ENCODE measurements at places on chromosomes 1 and 21. TPM values are rescaled to one million over a fixed set of nuclear protein-coding genes. Genes with fewer than 3 reads are reported as not detected.
A peak's percentile ranks its signal among the peaks of the same experiment; 100 is the strongest.

GRCh38 chr1:116257341-116257767 lies 115.7 kb upstream of the ATP1A1 start:
- H3K27ac ChIP-seq = no peak overlapping the region
- no peaks in the 10 kb centered on the region for H3K4me1 ChIP-seq

GRCh38 chr1:167344615-167345385 lies 124.1 kb downstream of the POU2F1 start:
- no peaks in the 10 kb centered on the region for H3K27me3 ChIP-seq
- no peak overlapping the region for H3K27ac ChIP-seq
- no peak for DNase-seq
- no peaks in the 10 kb centered on the region for H3K4me1 ChIP-seq

DNA sequence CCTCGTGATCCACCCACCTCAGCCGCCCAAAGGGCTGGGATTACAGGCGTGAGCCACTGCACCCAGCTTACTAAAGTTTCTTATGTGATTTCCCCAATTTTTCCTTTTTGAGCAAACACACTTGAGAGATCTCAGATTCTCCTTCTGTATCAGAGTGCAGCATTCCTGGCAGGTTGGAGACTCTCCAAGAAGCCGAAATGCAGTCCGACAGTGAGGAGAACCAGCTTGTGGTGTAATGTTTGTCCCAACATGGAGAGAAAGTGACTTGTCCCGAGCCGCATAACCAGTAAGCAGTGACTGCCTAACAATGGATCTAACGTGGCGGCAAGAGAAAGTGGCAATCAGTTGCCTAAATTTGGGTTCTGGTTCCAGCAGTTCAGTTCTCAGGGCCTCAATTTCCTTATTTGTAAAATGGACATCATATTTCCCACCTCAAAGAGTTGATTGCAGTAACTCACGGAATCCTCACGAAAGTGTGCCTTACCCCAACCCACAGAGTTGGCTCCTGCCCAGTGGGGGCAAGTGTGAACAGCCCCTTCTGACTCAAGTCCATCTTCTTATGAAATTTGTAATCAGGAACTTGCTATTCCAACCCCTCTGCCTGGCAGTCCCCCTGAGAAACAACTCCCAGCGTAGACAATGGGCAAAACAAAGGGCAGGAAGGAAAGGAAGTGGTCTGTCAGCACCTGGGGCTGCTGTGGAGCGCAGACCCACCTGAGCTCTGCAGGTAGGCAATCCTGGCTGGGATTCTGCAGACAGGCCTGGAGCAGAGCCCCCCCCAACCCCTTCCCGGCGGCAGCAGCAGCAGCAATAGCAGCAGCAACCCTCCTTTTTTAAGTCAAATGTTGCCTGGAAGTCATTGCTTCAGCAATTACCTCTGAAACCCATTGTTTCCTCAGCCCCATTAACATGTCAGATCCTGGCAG lies 223.6 kb upstream of the POU3F1 start:
- H3K4me3 ChIP-seq = no peak overlapping the region
- no peak overlapping the region for H3K27ac ChIP-seq
- no peaks in the 10 kb centered on the region for H3K36me3 ChIP-seq
- no peaks in the 10 kb centered on the region for H3K27me3 ChIP-seq
- DNase-seq = no peak

GRCh38 chr1:212166644-212167043 lies 118.6 kb upstream of the PPP2R5A start:
- no peak overlapping the region for H3K4me3 ChIP-seq
- H3K27ac ChIP-seq = no peak overlapping the region
- peaks cover 4% of the 10 kb centered on the region for H3K4me1 ChIP-seq
- no peaks in the 10 kb centered on the region for H3K27me3 ChIP-seq
- DNase-seq = no peak

GRCh38 chr1:114737314-114737849 lies 20.4 kb downstream of the CSDE1 start:
- no peak overlapping the region for H3K27ac ChIP-seq
- no peaks in the 10 kb centered on the region for H3K4me1 ChIP-seq
- H3K27me3 ChIP-seq = no peaks in the 10 kb centered on the region

- no peaks in the 10 kb centered on the region for H3K4me1 ChIP-seq
- no peak for DNase-seq
- H3K4me3 ChIP-seq = no peak overlapping the region
- no peaks in the 10 kb centered on the region for H3K36me3 ChIP-seq
These were observed 790.9 kb upstream of the NCAM2 start for GRCh38 chr21:20207335-20207734.

GRCh38 chr21:44390886-44391285 lies 37.5 kb downstream of the TRPM2 start:
- H3K4me3 ChIP-seq = no peak overlapping the region
- no peaks in the 10 kb centered on the region for H3K36me3 ChIP-seq
- peak; percentile 30 for DNase-seq
- no peaks in the 10 kb centered on the region for H3K27me3 ChIP-seq

GRCh38 chr1:36095760-36096405 lies 7.2 kb downstream of the ADPRS start:
- no peaks in the 10 kb centered on the region for H3K4me1 ChIP-seq
- no peak overlapping the region for H3K27ac ChIP-seq

DNA sequence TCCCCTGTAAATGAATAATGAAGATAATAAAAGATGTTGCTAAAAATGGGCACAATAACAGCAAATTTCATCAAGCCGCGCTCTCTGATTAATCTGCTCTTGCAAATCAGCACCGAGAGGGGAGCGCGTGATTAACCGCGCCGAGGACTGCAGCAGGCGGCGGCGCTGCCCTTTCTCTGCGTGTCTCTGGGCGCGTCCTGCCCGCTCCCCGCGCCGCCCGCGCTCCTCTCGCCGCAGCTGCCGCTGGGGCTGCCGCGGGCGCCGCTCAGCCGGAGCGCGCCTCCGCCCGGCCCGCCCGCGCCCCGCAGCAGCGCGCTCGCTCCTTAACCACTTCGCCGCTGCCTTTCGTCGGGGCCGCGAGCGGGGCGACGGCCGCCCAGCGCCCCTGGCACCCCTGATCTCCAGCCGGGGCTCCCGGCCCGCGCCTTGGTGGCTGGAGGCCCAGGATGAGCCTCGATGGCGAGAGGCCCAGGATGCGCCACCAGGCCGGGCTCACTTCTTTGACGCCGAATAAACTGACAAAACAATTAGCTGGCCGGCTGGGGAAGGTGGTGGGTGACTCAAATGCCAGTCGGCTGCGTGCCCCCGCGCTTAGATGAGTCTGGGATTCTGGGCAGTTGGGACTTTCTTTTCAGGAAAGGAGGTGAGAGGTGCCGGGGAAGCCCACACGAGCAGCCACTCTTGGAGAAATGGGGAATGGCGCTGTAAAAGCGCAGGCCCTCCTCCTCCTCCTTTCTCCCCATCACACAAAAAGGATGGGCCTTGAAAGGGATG lies 221.4 kb upstream of the PKN2 start:
- H3K36me3 ChIP-seq = no peaks in the 10 kb centered on the region
- no peak overlapping the region for H3K27ac ChIP-seq
- H3K4me3 ChIP-seq = peak overlapping the region; percentile 36
- DNase-seq = no peak

GRCh38 chr21:18370301-18370700 lies 33.3 kb downstream of the TMPRSS15 start:
- H3K36me3 ChIP-seq = no peaks in the 10 kb centered on the region
- no peaks in the 10 kb centered on the region for H3K4me1 ChIP-seq
- H3K27ac ChIP-seq = no peak overlapping the region
- no peaks in the 10 kb centered on the region for H3K27me3 ChIP-seq
- DNase-seq = no peak

DNA sequence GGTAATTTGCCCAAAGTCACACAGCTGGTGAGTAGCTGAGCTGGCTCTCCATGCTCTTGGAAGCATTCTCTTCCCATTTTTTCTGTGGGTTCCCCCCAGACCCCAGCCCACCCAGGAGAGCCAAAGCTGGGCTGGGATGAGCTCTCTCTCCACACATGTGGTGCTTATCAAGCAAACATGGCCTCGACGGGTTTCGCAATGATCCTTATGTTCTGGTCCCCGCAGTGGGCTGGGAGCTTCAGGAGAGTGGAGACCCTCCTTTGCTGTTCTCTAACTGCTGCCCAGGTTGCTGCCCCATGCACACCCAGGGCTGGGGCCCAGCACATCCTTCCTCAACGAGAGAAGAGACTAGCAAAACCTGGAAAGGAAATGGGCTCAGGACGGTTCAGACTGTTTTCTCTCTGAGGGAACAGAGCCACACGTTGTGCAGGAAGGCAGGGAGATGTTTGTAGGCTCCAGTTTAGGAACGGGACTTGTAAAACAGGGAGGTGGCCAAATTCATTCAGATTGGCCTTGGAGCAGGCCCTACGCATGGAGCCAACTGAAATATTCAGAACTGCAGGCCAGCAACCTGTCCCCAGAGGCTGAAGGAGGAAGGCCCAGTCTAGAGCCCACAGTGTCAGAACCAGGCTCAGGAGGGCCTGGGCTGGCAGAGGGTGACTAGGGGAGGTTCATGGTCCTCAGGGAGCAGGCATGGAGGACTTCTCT lies 27.2 kb upstream of the CSF1 start:
- peak; percentile 78 for DNase-seq
- H3K27me3 ChIP-seq = no peaks in the 10 kb centered on the region
- H3K27ac ChIP-seq = peak overlapping the region; percentile 77
- no peak overlapping the region for H3K4me3 ChIP-seq
- no peaks in the 10 kb centered on the region for H3K36me3 ChIP-seq

- H3K4me3 ChIP-seq = no peak overlapping the region
- H3K36me3 ChIP-seq = no peaks in the 10 kb centered on the region
- DNase-seq = no peak
These were observed 30.1 kb downstream of the EDN2 start for GRCh38 chr1:41454406-41454805.

DNA sequence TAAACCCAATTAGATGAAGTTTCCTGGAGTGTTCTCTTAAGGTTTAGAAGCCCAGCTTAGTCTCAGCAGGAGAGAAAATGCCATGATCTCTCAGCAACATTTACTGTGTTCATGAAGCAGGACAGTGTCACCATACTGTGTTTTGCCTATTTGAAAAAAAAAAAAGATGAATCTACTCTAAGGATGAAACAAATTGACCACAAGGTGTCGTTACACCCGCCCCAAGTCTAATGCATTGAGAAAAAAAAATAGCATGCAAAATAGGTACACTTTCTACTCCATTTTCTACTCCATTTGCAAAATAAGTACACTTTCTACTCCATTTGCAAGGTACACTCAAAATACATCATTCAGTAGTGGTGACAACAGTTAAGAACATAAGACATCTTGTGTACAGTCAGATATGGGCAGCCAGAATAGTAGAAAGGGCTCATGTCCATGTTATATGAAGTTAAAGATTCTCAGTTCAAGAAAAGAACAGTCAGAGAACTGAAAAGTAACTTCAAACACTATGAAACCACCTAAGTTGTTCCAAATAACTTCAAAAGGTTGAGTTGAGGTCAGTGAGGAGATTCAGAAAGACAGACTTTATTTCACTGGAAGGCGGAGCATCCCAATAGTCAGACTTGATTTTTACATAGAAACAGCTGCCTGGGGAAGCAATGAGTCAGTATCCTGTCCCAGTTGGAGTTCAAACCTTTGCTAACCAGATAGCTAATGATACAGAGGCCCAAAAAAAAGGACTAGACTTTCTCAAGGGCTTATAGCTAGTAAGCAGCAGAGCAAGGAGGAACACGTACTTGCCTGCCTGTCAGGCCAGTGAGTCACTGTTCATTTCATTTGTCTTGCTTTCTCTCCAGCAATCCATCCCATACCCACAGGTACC lies 13.3 kb downstream of the PLPPR5 start:
- no peaks in the 10 kb centered on the region for H3K4me1 ChIP-seq
- no peak overlapping the region for H3K4me3 ChIP-seq
- DNase-seq = no peak
- H3K27ac ChIP-seq = no peak overlapping the region

SYT11 gene
- 49.5 TPM for total RNA-seq

CAPN8 gene
- 0.45 TPM for total RNA-seq

UCHL5 gene
- total RNA-seq = 26.2 TPM

SLC2A5 gene
- total RNA-seq = 5.8 TPM

TMEM51 gene
- total RNA-seq = 5.1 TPM

ATP1A2 gene
- total RNA-seq = 27.7 TPM

PLEKHA6 gene
- 19.6 TPM for total RNA-seq
